ENCODE measurements at places on chromosomes 13 and 19. TPM values are rescaled to one million over a fixed set of nuclear protein-coding genes. Genes with fewer than 3 reads are reported as not detected.

DNA sequence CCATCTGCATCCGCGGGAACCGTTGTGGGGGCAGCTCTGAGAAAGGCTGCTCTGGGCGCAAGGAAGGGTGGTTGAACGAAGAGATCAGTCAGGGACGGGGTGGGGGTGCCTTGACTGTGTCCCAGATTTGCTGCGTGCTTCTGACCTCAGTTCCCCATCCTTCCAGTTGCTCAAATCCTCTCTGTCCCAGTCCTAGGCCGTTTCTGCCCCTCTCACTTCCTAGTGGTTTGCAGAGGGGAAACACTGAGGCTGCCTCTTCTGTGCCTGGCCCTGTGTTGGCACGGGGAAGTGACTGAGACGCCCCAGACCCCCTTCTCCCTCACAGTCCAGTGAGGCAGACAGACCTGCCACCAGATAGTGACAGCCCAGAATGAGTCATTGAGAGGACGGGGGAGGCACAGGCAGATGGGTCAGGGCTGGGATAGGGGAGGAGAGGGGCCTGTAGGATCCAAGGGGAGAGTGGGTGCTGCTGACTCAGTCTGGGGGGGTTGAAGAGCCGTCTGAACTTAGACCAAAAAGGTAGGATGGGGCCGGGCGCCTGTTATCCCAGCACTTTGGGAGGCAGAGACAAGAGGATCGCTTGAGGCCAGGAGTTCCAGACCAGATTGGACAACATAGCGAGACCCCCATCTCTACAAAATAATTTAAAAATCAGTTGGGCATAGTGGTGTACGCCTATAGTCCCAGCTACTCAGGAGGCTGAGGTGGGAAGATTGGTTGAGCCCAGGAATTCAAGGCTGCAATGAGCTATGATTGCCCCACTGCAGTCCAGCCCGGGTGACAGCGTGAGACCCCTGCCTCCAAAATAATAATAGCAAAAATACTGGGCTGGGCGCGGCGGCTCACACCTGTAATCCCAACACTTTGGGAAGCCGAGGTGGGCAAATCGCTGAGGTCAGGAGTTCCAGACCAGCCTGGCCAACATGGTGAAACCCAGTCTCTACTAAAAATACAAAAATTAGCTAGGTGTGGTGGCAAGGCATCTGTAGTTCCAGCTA is 26.5 kb downstream of the NUMBL start:
- no peak for DNase-seq

- DNase-seq, result no peak
These were observed 1.5 kb upstream of the SPART start for GRCh38 chr13:36347531-36348210.

DNA sequence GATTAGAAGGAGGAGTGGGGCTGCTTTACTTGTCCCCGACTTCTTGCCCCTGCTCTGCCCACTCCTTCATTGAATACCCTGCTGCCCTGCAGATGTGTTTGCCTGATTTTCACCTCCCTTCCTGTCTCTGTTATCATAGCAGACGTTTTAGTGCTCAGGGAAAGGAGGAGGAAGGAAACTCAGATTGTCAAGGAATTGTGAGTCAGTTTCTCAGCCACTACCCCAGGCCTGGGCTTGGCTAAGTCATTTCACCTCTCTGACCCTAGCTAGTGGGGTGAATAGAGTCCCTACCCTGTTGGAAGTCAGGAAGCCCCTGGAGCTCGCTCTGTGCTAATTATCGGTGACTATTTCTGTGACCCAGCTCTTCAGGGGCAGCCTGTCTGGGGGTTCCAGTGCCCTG is 3.9 kb downstream of the BCKDHA start:
- DNase-seq, result no peak

GRCh38 chr13:77611068-77611467 is 75.6 kb downstream of the SCEL start:
- no peak for DNase-seq

DNA sequence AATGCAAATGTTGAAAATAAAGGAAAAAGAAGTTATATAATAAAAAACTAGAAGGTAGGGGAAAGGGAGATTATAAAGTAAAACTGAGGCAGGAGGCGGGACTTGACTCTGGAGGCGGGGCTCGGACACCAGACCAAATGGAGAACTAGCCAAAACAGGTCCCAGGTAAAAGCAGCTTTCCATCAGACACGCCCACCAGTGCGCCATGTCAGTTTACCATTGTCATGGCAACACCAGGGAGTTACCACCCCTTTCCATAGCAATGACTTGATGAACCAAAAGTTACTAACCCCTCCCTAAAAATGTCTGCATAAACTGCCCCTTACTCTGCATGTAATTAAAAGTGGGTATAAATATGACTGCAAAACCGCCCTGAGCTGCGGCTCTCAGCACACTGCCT is 70.9 kb downstream of the PEPD start:
- DNase-seq, result peak; percentile 4

GRCh38 chr13:51562011-51562671 is 22.1 kb upstream of the WDFY2 start:
- DNase-seq, result no peak

DNA sequence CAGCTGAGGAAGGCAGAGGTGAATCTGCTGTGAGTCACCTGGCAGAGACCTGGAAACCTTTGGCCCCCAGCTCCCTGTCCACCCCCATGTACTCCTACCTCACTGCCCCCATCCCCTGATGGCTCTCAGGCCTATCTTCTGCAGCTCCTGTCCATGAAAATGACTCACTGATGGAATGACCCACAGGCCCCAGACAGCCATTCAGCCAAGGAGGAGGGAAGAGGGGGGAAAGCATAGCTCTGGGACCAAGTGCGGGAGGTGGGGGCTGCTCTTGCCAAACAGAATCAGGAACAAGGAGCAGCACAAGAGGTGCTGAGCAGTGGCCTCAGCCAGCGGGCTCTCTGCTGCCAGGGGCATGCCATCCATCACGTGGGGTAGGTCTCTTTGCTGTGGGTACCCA is 111.4 kb upstream of the C1QTNF9B start:
- no peak for DNase-seq

DNA sequence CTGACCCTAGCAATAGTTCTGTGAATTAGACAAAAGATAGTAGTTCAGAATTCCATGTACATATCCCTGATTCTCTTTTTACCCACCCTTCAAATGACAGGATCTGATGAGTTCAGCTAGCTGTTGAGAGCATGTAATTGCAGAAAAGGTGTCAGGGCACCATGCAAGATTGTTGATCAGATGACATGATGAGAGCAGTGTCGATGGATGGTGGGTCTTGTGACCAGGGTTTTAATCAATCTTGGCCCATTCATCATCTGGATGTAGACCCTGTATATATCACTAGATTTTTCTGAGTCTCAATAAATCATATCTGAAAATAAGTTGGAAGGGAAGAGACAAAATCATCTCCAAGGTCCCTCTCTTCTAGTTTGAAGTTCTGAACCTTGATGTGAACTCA is 379.0 kb downstream of the OXGR1 start:
- DNase-seq, result no peak

GRCh38 chr13:110168999-110169933 is 137.7 kb downstream of the COL4A1 start:
- no peak for DNase-seq

DNA sequence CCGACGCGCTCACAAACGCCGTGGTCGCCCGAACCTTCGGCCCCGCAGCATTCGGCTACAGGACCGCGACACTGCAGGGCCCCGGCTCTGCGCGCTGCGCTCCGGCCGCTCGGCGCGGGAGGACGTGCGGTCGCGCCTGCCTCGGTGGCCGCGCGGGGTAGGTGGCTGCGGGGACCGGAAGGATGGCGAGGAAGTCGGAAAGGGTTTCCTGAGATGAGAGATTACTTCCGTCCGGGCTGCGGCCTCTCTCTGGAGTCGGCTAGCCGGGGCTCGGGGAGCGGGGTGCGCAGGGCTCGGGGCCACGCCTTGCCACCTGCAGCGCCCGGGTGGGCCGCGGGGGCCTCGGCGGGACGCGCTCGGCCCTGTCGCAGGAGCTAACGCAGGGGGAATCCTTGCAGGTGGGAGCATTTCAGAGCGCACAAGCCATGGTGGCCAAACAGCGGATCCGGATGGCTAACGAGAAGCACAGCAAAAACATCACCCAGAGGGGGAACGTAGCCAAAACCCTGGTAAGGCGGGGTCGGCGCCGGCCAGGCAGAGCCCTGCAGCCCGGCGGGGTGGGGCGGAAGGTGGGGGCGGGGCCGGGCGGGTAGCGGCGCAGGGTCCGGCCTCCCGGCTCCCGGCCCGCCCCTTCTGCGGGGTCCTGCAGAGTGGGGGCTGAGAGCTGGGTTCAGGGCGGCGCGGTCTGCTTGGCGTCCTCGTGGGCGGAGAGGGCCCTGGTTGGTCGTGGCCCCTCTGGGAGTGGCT is at the start of gene SERP2:
Gene SERP2 (plus strand): TSS at position 224 of the 747 bp plus-strand sequence. CDS start 202 bp downstream, at position 426.
- no peak for DNase-seq

- DNase-seq, result no peak
These were observed 22.2 kb upstream of the SERPINE3 start for GRCh38 chr13:51317262-51317661.

DNA sequence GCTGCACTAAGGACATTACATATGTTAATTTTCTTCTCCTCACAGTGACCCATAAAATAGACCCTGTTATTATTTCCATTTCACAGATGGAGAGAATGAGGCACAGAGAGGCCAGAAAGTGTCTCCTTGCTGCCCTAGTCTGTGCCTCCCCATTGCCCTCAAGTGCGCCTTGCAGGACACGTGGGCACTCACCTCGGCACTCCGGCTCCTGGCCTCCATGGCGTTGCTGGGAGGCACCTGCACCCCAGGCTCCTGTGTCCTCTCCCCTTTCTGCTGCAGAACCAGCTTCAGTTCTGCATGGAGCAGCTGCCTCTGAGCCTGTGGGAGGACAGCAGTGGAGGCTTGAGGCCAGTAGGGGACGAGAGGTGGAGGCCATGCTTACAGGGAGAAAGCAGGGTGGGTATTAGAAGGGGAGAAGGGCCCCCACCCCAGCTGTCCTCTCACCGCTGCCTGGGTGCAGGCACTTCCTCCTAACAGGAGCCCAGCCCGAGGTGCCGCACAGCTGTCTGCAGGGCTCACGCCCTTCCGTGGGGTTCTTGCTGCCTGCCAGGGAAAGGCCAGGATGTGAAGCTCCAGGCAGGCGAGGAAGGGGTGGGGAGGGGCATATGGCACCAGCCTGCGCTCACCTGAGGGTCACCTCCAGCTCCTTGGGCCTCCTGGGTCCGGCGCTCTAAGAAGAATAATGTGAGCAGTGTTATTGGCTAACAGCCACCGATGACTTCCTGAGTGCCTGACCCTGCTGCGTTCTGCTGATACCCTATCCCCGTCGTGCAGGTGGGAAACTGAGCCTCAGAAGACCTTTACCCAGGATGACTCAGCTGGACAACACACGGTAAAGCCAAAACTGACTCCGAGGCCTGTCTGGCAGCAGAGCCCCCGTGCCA is 5.2 kb downstream of the PRX start:
- DNase-seq, result no peak

The ZNF112 gene
- 3.3 TPM for total RNA-seq

The ZIC2 gene
- total RNA-seq, result 0.27 TPM

The MAP1S gene
- total RNA-seq, result 43.5 TPM

The OR1M1 gene
- not detected for total RNA-seq

The FCER2 gene
- total RNA-seq, result 0.27 TPM

The F2RL3 gene
- total RNA-seq, result 1.1 TPM

The ITGBL1 gene
- total RNA-seq, result 0.84 TPM

The GDF15 gene
- 87.6 TPM for total RNA-seq

Data from left colon (tissue), 2 donors.